ENCODE measurements at places on chromosomes 11 and 22.

- no peak for DNase-seq
Observed at GRCh38 chr11:3896644-3897043, 41.2 kb downstream of the STIM1 start.

- DNase-seq, result no peak
Observed at GRCh38 chr22:49548356-49549202, 279.1 kb downstream of the BRD1 start.

DNA sequence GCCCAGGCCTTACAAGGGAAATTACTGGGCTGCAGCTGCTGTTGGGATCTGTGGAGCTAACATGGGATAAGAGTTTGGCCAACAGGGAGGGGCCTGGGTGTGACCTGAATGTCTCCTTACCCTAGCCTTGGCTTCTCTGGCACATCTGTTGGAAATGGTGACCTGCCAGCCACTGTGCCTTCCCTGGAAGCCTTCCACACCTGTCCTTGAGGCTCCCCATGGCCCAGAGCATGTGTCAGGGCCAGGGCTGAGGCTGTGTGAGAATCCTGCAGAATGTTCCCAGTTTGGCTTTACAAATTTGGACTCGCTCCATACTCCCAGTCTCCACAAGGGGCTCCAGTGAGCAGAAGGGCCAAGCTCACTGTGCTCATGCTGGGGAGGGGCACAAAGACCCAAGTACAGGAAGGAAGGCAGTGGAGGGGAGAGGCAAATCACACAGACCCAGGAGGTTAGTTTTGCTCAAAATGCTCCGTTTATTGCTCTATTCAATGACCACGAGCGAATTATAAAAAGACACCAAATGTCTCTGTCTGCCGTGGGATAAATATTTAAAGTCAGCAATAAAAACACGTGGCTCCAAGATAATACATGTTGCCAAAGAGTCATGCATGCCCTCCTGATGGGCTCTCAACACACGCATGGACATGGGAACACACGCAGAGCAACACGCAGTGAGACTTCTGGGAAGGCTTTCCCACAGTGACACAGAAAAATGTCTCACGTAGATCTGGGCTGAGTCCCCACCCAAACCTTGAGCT, 1.7 kb upstream of the IGSF22 start:
- DNase-seq, result peak; percentile 38

- no peak for DNase-seq
Observed at GRCh38 chr22:24285245-24285644, 14.6 kb downstream of the SPECC1L start.

DNA sequence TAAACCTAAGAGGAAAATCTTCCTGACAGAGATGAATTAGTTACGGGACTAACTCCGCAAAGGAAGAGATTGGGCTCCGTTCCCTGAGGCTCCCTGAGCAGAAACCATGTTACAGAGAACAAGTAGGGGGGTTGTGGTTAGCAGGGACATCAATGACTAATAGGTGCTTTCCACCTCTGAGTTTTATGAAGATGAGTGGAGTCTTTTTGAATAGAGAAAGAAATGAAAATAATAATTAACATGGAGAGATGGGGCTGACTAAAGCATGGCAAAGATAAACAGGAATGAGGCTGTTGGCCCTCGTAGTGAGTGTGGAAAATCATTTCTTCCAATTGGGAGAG, 47.5 kb upstream of the PICALM start:
- DNase-seq, result no peak

DNA sequence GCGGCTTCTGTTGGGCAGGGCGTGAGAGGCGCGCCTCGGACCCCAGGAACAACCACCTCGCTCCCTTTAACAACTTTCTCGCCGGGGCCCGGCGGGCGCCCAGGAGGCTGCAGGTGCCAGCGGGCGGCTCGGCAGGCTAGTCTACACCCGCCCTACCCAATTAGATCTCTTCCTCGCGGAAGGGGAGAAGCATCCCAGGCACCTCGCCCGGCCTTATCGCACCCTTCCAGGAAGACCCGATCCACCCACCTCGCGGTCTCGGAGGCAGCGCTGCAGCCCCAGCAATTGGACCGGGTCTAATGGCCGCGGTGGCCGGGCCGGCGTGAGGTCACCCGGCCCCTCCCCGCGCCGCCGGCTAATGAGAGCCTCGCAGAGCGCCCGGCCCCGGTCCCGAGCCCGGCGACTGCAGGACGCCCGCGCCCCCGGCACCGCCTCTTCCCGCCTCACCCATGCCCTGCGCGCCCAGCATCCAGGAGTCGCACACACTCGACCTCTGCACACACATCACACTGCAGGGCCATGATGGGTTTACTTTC, at the start of gene PLAAT3:
PLAAT3 (minus strand) TSS at position 298 of the 536 bp plus-strand sequence. CDS start 419 bp downstream, outside the sequence.
- no peak for DNase-seq

DNA sequence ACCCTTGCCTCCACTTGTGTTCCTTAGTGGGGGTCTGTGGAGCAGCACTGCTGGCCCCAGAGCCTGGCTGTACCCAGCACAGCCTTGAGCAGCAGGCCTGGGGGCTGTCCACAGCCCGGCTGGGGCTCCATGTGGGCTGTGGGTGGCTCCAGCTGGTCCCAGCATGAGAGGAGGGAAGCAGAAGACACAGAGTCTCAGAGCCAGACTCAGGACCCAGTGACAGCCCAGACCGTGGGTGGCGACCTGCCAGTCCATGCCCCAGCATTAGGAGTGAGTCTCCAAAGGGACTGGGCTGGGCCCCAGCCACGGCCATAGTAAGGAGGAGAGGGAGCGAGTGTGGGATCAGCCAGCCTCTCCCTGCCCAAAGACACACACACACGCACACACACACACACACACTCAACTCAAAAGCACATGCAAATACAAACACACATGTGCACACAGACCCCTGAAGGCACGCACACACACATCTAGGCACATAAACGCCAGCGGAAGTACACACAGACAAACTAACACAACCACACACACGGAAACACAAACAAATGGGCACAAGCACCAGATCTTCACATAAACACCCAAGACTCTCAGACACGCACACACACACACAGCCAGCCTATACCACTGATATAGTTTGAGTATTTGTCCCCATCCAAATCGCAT, 16.7 kb upstream of the LRRC10B start:
- no peak for DNase-seq

DNA sequence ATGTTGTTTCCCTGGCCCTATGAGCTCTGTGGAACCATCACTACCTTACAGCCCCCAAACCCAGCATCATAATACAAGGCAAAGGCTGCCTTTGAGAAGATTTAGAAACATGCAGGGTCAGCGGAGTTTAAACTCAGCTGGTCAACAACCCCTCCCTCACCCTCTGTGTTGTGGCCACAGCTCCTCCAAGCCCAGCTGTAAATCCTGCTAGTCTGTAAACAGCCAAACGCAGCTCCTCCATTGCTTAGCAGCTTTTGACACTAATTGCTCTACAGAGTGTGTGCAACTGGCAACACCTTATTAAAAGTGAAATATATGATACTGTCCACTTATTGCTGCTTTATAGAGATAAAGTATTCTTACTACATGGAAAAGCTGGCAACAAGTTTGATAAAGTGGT, 29.1 kb downstream of the OPCML start:
- DNase-seq, result no peak

GRCh38 chr22:43183496-43184277, 3.2 kb downstream of the TTLL12 start:
- DNase-seq, result no peak

DNA sequence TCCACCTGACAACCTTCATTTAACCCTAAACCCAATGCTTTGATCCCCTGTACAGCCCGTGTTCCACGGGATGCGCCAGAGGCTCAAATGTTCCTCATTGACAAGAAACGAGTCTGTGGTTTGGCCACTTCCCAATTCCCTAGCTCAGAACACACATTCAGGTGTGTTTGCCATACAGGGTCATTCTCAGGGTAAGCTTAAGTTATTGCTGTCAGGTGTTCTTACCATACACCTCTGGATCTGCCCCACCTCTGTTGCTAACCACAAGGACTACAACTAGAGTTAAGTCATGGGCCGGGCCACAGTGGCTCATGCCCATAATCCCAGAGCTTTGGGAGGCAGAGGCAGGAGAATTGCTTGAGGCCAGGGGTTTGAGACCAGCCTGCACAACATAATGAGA, 45.6 kb upstream of the POLD3 start:
- no peak for DNase-seq

GRCh38 chr11:112310419-112310818, 49.8 kb upstream of the PLET1 start:
- no peak for DNase-seq

DNA sequence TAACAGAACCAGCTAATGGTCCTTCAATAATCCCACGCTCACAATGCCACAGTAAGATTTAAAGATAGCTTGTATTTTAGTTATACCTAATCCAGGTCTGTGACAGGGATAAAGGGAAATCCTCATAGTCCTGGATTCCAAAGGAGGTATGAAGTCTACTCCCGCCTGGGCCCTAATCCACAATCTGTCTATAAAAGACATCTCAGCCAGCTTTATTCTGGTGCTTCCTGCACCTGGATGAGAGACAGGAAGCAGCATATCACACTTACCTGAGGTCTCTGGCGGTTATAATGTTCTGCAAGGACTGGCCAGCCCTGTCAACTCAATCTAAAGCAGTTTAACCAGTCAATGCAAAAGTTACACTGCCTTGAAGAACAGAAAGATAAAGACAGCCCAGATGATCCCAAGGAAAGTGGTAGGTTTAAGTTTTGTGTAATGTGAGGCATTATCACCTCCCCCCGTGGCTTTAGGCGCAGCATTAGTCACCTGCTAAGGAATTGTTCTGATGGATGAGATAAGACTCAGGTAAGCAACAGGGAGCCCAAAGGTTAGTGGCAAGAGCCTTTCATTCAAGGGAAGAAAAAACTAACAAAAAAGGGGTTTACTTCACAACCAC, 57.6 kb downstream of the PLEKHA7 start:
- no peak for DNase-seq

DNA sequence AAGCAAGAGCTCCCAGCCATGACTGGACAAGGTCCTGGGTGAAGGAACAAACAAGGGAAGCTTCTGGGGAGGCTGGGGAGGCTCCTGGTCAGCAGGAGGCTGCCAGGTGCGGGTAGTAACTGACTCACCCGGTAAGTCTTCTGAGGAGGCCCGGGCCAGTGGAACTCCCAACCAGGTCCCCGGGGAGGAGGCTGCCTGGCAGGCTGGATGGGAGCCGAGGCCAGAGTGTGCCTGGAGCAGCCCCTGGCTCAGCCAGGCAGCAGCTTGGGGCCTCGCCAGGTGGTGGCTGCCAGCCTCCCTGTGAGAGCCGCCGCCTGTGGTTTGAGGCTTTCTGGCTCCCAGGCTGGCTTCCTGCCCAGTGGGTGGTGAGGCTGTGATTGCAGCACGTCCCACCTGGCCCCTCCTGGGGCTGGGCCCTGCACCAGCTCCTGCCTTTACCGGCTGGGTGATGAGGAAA, 46.2 kb downstream of the IGF2 start:
- peak; percentile 72 for DNase-seq

- DNase-seq, result no peak
Observed at GRCh38 chr11:108032800-108033199, 24.1 kb downstream of the CUL5 start.

GRCh38 chr11:94023856-94024255, 2.7 kb downstream of the HEPHL1 start:
- DNase-seq, result no peak

GRCh38 chr11:104015649-104016415, 20.6 kb upstream of the DDI1 start:
- no peak for DNase-seq

GRCh38 chr11:76919887-76920746, 59.4 kb downstream of the ACER3 start:
- DNase-seq, result peak; percentile 12

- DNase-seq, result no peak
Observed at GRCh38 chr22:18152519-18152918, 2.5 kb downstream of the USP18 start.

DNA sequence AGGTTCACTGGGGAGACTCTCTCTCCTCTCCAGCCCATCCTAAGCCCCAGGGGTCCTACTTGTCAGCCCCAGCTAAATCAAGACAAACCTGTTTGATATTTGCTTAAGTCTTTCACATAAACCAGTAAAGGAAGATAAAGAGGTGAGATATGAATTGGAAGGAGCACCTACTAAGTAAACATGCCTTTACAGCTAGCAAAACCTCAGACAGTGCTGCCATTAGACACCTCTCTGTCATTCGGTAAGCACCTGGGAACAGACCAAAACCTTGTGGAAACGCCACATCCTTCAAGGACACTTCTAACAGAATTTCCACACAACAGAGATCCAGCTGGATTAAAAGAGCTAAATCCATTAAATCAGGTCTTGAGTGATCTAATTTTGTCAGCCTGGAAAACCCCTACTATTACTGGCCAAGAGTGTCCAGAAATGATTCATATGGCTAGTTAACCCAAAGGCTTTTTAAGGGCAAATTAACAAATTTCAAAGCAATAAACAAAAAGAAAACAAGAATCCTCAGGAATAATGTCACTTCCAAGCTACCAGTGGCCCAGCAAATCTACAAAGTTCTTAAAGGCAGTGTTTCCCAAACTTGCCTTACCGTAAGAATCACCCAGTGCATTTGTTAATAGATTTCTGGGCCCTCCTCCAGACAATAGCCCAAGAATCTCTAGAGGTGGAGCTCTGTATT, 2.4 kb downstream of the VPS37C start:
- DNase-seq, result no peak

- DNase-seq, result no peak
Observed at GRCh38 chr22:47380692-47381091, 618.2 kb downstream of the TBC1D22A start.

DNA sequence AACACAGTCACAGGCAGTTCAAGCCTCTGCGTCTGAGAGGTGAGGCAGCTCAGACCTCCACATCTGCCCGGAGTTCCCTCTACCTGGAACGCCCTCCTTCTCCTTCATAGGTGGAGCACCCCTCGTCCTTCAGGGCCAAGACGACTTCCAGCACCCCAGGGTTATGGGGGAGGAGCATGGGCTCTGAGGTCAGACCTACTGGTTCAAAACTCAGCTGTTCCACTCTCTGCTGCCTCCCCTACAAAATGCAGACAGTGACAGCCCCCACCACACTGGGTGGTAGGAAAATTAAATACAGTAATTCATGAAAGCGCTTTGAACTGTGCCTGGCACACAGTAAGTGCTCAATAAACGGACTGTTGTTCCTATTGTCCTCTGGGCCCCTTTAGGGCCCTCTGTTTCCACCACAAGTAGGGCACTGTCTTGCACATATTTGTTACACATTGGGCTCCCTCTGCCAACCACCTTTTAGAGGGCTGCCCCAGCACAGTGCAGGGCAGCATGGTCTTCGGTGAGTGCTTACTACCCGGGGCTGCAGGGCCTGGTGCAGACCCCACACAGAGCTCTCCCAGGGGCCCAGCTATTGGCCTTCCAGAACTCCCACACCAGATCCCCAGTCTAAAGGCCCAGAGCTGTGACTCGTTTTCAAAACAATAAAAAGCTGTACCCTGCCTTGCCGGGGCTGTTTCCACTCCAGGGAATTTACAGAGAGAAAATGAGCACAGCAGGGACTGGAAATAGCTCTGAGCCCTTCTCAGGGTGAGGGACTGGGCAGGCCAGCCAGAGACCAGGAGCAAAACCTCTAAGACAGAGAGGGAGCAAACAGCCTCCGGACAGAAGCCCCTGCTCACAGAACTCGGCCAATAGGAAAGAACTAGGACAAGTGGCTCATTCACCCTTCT, 2.5 kb downstream of the TMEM184B start:
- DNase-seq, result no peak

DNA sequence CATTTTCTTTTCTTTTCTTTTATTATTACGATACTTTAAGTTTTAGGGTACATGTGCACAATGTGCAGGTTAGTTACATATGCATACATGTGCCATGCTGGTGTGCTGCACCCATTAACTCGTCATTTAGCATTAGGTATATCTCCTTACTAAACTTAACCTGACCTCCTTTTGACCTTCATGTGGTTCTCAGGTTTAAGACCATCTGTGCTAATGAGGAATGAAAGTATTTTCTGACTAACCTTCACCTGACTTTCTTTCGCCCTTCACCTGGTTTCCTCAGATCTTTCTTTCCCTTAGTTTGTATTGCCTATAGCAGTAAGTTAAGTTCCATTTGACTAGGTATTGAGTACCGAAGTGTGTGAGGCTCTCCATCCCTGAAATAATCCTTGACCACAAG, 6.5 kb downstream of the EXPH5 start:
- DNase-seq, result no peak

All from T-helper 17 cell (primary cell).